ENCODE measurements at places on chromosomes 2 and 18. TPM values are rescaled to one million over a fixed set of nuclear protein-coding genes. Genes with fewer than 3 reads are reported as not detected.

The CYP26B1 gene
- 0.14 TPM for total RNA-seq

The SERPINB13 gene
- total RNA-seq = not detected

The SLC9A2 gene
- not detected for total RNA-seq

The MYOM1 gene
- 1.3 TPM for total RNA-seq

The FBLN7 gene
- total RNA-seq = 0.57 TPM

The MEIS1 gene
- 304 TPM for total RNA-seq

The TMEM163 gene
- not detected for total RNA-seq

The FAP gene
- 148 TPM for total RNA-seq

The PIEZO2 gene
- 97.7 TPM for total RNA-seq

The AFF3 gene
- total RNA-seq = 0.71 TPM

The ANKRD30BL gene
- total RNA-seq = not detected

The CGREF1 gene
- 7.0 TPM for total RNA-seq

The ASB18 gene
- not detected for total RNA-seq

The FAM110C gene
- not detected for total RNA-seq

The ARHGAP28 gene
- 10.5 TPM for total RNA-seq

The CNTNAP5 gene
- not detected for total RNA-seq

The ASAP2 gene
- 15.1 TPM for total RNA-seq

The APCDD1 gene
- total RNA-seq = 0.09 TPM

The ST6GAL2 gene
- under 0.01 TPM for total RNA-seq

The HRH4 gene
- under 0.01 TPM for total RNA-seq

The B3GNT7 gene
- under 0.01 TPM for total RNA-seq

The SAG gene
- total RNA-seq = not detected

The MEP1B gene
- not detected for total RNA-seq

The SP5 gene
- not detected for total RNA-seq

The GPR39 gene
- 0.28 TPM for total RNA-seq

The TMEM87B gene
- total RNA-seq = 27.4 TPM

The SNORC gene
- 0.92 TPM for total RNA-seq

The GPBAR1 gene
- 0.37 TPM for total RNA-seq

The EPB41L3 gene
- 10.1 TPM for total RNA-seq

The CAPN13 gene
- total RNA-seq = not detected
